ENCODE measurements at places on chromosomes 1 and 21.

- no peak for DNase-seq
Observed at GRCh38 chr1:116772648-116773045, 18.4 kb downstream of the CD2 start.

GRCh38 chr1:201307760-201308499, 24.6 kb downstream of the PKP1 start:
- DNase-seq, result no peak

DNA sequence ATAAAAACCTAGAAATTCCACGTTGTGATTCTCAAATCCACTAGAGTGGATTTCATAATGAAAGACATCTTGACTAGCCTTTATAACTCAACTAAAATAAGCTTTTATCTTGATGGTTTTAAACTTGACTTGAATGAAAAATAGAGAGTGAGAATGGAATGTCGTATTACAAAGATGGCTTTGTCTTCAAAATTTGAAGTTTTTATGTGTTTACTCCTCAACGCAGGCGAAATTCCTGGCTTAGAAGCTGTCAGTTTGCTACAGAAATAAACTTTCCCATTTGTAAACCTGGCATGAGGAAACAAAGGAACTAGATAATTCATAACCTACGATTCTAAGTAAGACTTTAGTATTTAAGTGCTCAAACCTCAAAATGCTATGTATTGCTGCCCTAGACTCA, 90.0 kb upstream of the KRTAP19-8 start:
- no peak for DNase-seq

DNA sequence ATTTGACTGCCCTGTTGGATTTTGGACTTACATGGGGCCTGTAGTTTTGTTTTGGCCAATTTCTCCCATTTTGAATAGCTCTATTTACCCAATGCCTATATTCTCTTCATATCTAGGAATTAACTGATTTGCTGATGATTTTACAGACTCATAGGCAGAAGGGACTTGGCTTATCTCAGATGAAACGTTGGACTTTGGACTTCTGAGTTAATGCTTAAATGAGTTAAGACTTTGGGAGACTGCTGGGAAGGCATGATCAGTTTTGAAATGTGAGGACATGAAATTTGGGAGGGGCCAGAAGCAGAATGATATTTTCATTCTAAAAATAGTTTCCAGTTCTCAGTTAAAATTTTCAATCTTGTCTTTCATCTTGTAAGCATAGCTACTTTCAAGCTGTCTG, 222.3 kb downstream of the COP1 start:
- no peak for DNase-seq

GRCh38 chr1:201826830-201827229, 2.1 kb upstream of the IPO9 start:
- DNase-seq, result no peak

All from NCI-H187 (cell line).